ENCODE measurements at places on chromosomes 4 and X.
A peak's percentile ranks its signal among the peaks of the same experiment; 100 is the strongest.

DNA sequence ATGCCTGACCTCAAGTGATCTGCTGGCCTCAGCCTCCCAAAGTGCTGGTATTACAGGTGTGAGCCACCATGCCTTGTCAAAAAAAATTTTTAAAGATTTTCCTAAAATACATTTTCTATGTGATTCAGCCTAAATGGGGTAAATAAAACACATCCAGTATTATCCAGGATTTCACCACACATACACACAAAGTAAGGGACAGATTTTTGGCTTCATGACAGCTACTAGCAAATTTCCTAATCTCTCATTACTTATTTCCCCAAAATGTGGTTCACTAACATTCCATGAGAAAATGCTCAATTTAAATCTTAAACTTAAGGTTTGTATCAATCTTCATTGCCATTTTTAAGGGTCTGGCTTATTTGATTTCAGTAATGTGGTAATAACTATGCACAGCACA, 348.5 kb upstream of the INTU start:
- DNase-seq, result no peak

DNA sequence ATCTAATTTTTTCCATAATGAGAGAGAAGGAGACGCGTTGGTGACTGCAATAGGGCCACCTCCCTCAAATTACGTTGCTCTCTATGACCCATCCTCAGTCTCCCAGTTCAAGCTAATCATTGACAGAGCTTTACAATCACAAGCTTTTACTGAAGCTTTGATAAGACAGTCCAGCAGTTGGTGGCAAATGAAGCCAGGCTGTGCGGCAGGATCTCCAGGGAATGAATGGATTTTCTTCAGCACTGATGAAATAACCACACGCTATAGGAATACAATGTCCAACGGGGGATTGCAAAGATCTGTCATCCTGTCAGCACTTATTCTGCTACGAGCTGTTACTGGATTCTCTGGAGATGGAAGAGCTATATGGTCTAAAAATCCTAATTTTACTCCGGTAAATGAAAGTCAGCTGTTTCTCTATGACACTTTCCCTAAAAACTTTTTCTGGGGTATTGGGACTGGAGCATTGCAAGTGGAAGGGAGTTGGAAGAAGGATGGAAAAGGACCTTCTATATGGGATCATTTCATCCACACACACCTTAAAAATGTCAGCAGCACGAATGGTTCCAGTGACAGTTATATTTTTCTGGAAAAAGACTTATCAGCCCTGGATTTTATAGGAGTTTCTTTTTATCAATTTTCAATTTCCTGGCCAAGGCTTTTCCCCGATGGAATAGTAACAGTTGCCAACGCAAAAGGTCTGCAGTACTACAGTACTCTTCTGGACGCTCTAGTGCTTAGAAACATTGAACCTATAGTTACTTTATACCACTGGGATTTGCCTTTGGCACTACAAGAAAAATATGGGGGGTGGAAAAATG, at the start of gene KLB:
TSS of gene KLB (plus strand) at position 168 of the 821 bp plus-strand sequence. CDS start at position 188, 20 bp downstream.
- DNase-seq, result no peak

GRCh38 chrX:115642895-115643530, 82.0 kb downstream of the PLS3 start:
- DNase-seq, result peak; percentile 12

DNA sequence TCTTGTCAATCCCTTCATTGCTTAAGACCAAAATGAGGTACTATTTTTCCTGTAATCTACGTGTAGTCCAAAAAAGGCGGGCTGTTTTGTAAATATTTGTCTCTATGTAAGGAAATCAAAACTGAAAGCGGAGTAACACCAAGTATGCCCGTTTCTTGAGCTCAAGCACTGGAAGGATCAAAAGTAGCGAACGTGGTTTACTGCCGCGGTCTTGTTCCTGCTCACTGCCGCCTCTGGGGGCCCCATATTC, 71.5 kb downstream of the AFF1 start:
- no peak for DNase-seq

GRCh38 chrX:95427389-95427788, 1257.3 kb upstream of the DIAPH2 start:
- DNase-seq, result no peak

GRCh38 chr4:84501721-84502267, 2.7 kb upstream of the NKX6-1 start:
- no peak for DNase-seq

DNA sequence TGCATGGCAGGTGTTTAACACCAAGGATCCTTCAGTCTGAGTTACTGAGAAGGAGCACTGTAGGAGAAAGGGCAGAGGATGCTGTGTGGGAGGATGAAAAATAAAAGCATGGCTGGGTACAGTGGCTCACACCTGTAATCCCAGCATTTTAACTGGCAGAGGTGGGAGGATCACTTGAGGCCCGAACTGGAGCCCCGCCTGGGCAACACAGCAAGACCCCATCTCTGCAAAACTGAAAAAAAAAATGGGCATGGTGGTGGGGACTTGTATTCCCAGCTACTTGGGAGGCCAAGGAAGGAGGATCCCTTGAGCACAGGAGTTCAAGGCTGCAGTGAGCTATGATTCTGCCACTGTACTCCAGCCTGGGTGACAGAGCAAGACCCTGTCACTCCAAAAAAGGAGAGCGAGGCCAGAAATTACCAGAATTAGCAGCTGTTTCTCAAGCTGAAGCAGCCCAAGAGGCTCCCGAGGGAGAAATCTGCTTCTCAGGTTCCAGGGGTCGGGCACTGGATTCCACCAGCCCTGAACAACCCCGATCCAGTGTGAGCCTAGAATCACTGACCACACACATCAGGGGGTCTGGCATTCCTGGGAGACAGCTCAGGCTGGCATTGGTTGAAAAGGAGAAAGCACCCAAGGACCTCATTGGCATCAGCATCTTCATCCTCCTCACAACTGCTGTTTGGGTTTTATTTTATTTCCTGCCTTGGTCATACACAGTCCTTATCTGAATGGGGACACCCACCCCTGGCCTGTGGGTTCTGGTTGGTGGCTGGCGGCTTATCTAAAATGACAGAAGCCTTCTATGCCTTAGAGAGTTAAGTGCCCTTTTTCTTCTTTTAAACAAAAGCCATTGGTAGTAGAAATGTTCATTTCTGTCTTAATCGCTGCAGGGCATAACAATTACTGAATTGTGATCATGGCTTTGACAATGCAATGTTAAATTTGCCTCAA, 66.3 kb upstream of the TRIM2 start:
- no peak for DNase-seq

DNA sequence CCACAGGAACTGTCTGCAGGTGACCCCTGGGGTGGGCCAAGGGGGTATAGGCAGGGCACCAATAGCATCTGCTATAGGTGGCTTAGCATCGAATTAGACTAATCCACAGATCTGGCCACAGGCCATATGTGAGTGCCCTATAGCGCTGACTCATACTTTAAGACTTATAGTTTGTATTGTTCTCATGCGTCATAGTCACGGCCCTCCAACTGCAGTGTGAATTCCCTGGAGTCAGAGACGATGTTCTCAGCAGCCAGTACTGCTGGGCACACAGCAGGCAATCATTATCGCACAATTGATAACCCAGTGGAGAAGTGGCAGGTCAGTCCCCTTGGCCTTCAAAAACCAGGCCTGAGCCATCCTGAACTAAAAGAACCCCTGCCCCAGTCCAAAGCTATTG, 58.1 kb downstream of the ADGRG2 start:
- no peak for DNase-seq

GRCh38 chr4:37836838-37837440, 10.5 kb downstream of the PGM2 start:
- no peak for DNase-seq

All from stimulated activated CD4-positive, alpha-beta T cell treated with anti-CD3 and anti-CD28 coated beads, Interleukin-4, amount 100 ng/mL, for 24 hours (primary cell).